ENCODE measurements at places on chromosomes 4 and X. TPM values are rescaled to one million over a fixed set of nuclear protein-coding genes. Genes with fewer than 3 reads are reported as not detected.

The NPY2R gene
- total RNA-seq = not detected

The SASH3 gene
- 90.3 TPM for total RNA-seq

The RNF128 gene
- not detected for total RNA-seq

The ODAPH gene
- not detected for total RNA-seq

- no peak for DNase-seq
Measured at GRCh38 chr4:48030470-48030869, 13.9 kb downstream of the NIPAL1 start.

GRCh38 chr4:183907871-183908683, 3.0 kb downstream of the STOX2 start:
- DNase-seq = no peak

DNA sequence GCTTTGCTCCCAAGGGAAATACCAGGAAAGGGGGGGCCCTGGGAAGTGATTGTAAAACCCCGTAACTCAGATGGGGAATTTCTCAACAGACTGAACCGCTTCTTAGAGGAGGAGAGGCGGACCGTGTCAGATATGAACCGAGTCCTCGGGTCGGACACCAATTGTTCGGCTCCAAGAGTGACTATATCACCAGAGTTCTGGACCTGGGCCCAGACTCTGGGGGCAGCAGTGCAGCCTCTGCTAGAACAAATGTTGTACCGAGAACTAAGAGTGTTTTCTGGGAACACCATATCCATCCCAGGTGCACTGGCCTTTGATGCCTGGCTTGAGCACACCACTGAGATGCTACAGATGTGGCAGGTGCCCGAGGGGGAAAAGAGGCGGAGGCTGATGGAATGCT, 1.0 kb downstream of the PNMA3 start:
- no peak for DNase-seq

DNA sequence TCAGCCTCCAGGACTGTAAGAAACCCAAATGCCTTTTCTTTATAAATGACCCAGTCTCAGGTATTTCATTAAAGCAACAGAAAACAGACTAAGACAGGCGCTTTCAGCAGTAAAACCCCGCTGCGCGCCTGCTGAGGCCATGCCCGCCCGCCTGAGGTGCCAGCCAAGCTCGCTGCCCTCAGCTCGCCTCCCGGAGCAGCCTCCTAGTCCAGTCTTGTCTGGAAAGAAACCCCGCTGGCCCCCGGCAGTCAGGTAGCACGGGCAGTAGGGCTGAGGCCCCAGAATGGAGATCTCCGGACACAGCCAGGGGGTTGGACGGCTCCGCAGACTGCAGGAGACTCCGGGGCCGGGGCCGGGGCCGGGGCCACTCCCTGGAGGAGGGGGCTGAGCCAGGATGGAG, 31.7 kb downstream of the ZFYVE28 start:
- DNase-seq = no peak

DNA sequence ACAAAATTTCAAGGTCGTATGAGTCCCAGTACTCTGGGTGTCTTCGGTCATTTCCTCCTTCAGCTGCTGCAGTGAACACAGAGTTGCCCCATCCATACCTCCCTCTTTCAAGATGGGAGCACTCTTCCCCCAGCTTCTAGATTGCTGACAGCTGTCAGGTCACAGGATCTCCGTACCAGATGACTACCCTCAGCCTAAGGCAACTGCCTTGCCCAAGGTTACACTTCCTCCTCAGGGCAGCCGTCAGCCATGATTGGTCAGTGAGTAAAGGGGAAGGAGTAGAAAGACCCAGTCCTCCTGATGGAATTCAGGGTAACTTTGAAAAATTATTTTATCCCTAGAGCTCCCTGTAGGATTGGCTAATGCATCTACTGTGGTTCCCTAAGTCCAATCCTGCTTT, 81.6 kb downstream of the NAF1 start:
- no peak for DNase-seq

Data from activated naive CD4-positive, alpha-beta T cell treated with anti-CD3 and anti-CD28 coated beads for 36 hours (primary cell).